ENCODE measurements at places on chromosomes 4 and X. TPM values are rescaled to one million over a fixed set of nuclear protein-coding genes. Genes with fewer than 3 reads are reported as not detected.

The CSN3 gene
- total RNA-seq, result not detected

The MEPE gene
- not detected for total RNA-seq

The SOX3 gene
- total RNA-seq, result not detected

The TLR8 gene
- 3.2 TPM for total RNA-seq

The MAGEA1 gene
- not detected for total RNA-seq

The SLC26A1 gene
- 34.7 TPM for total RNA-seq

The MAGEA11 gene
- not detected for total RNA-seq

The RHOXF2B gene
- total RNA-seq, result not detected

- no peak for DNase-seq
Measured at GRCh38 chr4:75916091-75916661, 13.9 kb upstream of the PPEF2 start.

DNA sequence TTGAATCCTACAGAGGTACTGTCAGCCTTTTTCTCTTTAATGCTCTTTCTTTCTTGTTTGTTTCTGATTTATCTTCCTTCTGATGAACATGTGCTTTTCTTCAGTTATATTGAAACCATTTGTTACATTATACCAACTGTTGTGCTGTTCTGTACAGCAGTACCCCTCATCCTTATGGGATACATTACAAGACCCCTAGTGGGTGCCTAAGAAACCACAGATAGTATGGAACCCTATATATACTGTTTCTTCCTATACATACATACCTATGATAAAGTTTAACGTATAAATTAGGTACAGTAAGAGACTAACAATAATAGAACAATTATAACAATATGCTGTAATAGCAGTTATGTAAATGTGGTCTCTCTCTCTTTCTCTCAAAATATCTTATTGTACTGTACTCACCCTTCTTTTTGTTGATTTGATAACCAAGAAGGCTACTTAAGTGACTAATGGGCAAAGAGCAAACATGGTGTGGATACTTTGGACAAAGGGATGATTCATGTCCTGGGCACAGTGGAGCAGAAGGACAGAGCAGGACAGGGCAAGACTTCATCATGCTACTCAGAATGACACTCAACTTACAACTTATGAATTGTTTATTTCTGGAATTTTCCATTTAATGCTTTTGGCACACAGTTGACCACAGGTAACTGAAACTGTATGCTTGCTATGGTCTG, 10.7 kb upstream of the YIPF7 start:
- no peak for DNase-seq

DNA sequence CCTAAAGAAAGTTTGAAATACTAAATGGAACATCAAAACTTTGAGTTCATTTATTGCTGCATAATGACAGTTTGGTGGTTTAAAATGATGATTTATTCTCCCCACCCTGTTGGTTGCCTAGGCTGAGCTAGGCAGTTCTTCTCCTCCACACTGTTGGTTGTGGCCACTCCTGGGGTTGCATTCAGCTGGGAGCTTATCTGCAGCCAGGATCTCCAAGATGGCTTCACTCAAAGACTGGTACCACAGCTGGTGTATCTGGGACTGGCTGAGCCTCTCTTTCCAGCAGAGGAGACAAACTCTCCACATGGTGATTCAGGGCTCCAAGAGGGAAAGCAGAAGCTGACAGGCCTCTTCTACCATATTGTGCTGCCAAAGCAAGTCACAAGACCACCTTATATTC, 33.1 kb downstream of the MSL3 start:
- DNase-seq, result no peak
